Hematopoietic multipotent progenitor cell treated with erythropoietin and hydrocortisone succinate and interleukin-3 and kit ligand, for 8 days (in vitro differentiated cells): ENCODE measurements at places on chromosomes 1 and 21.
A peak's percentile ranks its signal among the peaks of the same experiment; 100 is the strongest.

DNA sequence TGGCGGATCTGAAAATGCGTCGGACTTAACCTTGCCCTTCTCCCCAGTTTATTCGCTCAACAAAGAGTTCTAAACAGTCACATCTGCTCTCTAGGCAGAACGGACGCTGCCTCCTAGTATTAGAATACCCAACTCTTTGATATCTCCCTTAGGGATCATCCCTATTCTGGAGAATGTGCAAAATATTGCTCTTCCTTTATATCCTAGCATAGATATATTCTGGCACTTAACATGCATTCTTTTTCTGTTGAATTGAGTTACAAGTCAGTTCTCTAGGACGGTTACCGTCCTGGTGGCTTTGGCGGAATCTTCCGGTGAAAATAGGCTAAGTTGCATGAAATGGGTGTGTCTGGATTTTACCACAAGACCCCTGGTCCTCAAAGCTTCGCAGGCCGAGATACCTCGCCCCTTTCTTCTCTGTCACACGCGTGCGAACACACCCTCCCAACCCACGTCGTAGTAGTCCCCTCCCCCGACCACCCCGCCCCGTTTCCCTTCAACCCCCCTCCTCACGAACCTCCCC lies 501 bp upstream of the DNAJC6 start:
- DNase-seq = peak; percentile 77

DNA sequence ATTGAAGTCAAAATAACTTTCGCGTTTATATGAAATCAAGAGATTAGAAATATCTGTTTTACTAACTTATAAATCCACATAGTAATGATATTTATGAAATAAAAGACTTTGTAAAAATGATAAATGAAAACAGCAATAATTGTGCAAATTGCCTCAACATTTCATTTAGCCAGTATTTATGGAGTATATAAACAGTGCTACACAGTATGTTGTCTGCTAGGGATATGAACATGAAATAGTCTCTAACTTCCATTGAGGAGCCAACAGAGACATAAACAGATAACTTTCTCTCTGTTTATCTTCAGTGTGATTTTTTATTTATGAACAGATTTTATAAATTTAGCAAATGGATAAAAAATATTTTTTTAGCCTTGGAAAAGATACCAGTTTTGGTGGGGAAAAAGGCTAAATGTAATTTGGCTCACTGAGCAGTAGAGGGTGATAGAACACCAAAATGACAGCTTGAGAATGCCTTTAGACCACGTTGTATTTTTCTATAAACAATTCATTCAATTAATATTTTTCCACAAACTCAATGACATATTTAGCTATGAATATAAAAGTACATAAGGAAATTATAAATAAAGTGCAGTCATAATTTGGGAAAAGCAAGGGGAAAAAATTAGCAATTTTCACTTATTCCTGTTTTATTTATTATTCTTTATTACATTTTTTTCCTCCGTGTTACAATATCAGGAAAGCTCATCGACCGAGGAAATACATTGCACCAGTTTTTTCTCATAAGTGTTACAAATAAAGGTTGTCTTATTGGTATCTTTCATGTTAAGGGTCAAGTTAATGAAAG lies 47.5 kb upstream of the EEIG2 start:
- DNase-seq = peak; percentile 79

GRCh38 chr1:183654706-183655105 lies 1.6 kb upstream of the APOBEC4 start:
- DNase-seq = no peak

DNA sequence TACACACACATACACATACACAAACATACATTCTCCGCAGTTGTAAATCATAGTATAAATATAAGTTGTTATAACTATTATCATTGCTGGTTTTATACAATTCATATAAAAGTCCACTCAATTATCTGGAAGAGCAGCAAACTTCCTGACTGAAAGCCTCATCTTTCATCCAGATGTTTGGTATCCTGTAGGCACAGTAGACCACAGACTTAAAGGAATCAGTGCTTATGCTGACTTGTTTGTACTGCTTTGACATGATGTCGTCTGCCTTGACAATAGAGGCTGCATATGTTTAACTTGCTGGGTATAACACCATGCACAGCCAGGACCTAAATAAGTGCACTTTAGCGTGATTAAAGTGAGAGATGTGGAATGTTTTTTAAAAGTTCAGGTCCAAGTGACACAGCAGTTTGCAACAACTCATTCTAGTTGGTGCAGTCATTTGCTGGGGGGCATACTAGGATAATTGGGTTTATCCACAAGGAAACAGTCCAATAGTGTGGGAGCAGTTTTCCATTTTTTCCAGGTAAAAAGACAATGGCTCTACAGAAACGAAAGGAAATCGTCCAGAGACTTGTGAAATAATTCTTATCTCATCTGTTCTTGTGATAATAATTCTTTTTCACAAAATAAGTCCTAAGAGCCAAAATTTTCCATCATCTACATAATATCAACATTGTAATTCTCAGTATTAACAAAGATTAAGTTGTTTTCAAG lies 110.3 kb upstream of the TSPAN2 start:
- no peak for DNase-seq

DNA sequence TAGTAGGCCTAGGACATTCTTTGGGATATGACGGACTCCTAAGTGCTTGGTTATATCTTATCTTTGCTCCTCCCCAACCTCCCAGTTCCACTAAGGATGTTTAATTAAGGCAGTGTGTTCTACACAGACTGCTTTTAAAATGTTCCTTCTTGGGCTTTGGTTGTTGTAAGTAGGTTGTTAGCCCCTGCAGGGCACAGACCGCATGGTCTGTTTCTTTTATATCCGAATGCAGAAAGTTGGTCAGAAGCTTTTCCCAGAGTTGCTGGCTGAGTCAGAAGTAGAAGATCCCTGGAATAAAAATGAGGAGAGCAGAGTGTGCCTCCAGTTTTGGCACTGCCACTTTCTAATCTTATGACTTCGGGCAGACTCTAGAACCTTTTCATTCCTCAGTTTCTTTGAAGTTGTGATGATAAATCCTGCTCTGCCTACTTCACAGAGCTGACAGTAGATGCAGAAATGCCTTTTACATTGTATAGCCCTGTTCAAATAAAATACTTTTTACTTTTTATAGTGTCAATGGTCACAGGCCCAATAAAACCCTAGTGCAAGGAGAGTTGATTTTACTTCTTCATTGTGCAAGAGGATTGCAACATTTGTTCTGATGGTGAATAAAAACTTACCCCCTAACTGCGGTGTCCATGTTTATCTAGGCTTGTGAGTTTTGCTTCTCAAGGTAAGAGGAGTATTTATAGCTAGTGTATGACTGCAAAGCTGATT lies 18.4 kb downstream of the FMN2 start:
- no peak for DNase-seq

DNA sequence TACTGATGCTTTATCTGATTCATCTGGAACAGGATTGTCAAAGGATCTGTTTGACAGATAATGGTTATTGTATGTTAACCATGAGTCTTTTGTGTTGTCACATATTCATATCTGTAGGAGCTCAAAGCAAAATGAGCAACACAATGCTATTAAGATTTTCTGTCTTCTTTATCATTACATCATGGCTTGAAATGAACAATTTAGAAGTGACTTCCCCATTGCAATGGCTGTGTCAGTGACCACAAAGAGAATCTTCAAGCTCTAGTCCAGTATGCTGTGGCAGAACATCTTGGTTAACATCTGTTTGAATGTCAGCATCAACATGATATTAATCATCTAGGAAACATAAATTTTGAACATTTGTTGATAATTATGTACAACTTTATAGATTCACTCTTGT lies 1148.5 kb downstream of the PLA2G4A start:
- DNase-seq = no peak

DNA sequence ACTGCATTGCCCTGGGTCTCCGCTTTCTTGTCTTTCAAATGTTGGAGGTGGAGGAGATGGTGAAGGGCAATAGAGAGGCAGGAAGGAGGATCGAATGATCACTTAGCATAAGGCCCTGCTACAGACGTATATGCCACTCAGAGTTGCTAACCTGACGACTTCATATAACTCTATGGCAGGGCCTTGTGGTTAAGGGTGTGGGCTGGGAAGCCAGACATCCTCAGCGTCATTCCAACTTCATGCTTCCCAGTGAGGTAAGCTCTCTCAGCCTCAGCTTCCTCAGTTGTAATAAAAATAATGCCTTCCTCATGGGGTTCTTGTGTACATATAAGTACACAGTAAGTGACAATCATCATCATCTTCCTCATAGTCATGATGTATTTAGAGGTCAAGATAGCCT lies 54.6 kb downstream of the CASQ2 start:
- no peak for DNase-seq

DNA sequence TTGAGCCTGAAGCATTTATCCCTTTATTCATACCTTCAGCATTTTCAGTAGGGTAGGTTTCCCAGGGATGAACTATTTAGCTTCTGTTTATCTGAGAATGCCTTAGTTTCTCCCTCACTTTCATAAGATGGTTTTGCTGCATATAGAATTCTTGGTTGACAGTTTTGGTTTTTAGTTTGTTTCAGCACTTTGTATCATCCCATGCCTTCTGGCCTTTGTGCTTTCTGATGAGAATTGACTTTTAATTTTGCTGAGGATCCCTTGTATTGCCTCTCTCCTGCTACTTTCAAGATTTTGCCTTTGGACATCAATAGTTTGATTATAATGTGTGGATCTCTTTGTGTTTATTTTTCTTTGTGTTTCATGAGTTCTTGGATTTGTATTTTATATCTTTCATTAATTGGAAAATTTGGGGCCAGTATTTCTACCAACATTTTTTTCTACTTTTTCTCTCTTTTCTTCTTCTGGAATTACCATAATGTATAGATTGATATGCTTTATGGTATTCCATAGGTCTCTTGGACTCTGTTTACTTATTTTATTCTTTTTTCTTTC lies 236.6 kb downstream of the LBR start:
- DNase-seq = no peak

DNA sequence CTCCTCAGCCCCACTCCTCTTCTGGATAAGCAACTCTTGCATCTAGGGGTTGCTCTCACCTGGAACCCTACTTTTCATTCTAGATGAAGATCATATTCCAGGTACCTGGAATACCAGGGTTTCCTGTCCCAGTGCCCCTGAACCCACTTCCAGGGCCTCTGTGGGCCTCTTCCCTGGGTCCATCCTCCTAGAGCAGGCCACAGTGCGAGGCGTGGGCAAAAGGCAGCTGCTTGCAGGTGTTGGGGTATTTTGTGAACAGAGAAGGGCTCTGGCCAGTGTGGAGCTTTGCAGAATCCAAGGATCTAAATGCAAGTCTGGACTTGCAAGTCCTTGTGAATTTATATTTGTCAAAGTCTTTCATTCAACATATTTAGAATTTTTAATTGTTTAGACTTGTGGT lies 240.4 kb upstream of the POU3F1 start:
- no peak for DNase-seq

- no peak for DNase-seq
These were observed 40.6 kb upstream of the LBR start for GRCh38 chr1:225468270-225469020.

DNA sequence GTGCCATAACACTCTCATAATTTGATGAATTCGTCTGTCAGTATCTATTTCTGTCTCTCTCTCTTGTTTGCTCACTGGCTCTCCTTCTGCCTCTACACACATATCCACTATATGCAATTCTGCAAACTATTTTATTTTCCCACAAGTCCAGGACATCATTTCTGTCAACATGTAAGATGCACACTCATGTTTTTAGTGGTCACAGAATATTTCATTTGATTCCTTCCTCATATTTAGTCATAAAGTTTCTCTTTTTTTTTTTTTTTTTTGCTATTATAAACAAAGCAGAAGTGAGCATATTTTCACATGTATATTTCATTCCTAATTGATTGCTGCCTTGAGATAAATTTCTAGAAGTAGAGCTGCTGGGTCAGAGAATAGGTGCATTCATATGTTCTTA lies 165.3 kb downstream of the PGBD5 start:
- no peak for DNase-seq
